ENCODE measurements at places on chromosomes 2 and 18.
A peak's percentile ranks its signal among the peaks of the same experiment; 100 is the strongest.

DNA sequence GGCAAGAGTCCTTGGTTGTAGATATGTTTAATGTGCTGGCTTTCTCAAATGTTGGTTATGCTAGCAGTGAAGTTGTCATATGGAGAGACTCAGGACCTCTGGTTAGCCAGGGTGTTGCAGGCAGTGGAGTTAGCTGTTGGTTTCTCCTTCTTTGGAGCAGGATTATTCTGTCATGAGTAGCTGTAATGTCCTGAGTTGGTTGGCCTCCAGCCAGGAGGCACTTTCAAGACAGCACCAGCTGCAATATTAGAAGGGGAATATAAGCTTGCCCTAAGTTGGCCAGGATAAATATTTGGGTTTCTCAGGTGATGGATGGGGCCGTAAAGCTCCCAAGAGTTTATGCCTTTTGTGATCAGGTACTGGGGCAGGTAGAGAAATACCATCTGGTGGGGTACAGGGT is 65.5 kb downstream of the MSTN start:
- DNase-seq, result no peak

GRCh38 chr2:207515671-207516070 is 14.1 kb upstream of the CREB1 start:
- no peak for DNase-seq

GRCh38 chr2:176879426-176879995 is 333.1 kb upstream of the HNRNPA3 start:
- no peak for DNase-seq

GRCh38 chr18:63868546-63868945 is 19.0 kb upstream of the SERPINB2 start:
- no peak for DNase-seq

DNA sequence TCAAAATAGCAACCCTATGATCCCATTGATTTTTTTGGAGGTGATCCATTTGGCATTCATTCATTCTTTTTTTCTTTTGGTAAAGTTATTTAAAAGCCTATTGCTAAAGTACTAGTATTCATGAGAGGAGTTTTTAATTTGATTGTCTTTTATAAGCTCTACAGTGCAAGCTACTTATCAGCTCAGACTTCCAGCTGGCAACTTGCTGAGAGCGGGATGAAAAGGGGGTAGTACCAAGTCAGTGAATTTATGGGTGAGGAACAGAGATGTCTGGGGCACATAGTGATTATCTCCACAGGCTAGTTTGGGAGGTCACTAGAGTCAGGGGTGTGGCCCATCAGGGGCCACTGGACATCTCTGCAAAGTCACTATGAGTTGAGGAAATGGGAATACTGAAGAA is 202.4 kb downstream of the PIK3C3 start:
- DNase-seq, result no peak

- no peak for DNase-seq
These were observed 217.7 kb downstream of the MCFD2 start for GRCh38 chr2:46697830-46698323.

- DNase-seq, result peak; percentile 27
These were observed at the start of gene NRP2 for GRCh38 chr2:205682239-205682970. Gene NRP2, plus strand, starts transcription at chr2:205682501. Its CDS starts 790 bp downstream, at chr2:205683291.

GRCh38 chr2:29322011-29322410 is 206.8 kb downstream of the CLIP4 start:
- DNase-seq, result no peak

All from CD4-positive, alpha-beta T cell treated with Interleukin-1 beta for 1 hour (primary cell).